Activated naive CD4-positive, alpha-beta T cell treated with Interleukin-2 at 50 U/mL for 16 hours (primary cell): ENCODE measurements at places on chromosomes 7 and 10.

DNA sequence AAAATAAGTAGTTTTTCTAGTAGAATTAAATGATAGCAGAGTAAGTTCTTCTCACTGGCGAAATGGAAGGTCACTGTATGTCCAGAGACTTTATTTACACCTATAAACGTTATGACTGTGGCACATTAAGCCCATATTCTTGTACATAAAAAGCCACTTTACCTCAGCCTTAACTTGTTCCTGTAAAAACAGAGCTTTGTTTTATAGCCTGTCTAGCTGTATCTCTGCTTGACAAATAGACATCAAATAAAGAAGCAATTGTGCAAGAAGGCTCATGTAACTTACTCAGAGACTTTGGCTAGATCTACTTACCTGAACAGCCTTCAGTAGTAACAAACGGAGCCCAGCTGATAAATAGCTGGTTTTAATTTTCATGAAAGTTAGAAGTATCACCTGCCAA, 324.1 kb upstream of the BMPER start:
- DNase-seq: no peak

DNA sequence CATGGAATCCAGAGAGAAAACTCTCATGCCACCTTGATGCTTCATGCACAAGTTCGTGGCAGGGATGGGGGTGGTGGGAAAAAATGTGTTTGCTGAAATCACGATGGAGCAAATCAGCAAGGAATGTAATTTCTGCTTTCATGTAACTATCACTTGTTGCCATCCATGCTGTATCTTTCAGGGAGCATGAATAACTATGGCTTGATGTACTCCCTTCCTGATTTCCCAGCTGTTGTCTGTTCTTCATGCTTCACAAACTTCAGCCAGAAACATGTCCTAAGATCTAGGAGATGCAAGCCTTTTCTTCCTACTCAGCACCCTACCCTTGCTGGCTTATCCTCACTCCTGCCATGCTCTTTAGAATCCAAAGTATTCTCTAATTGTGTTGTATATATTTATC, 64.0 kb downstream of the LRRC4 start:
- no peak for DNase-seq

DNA sequence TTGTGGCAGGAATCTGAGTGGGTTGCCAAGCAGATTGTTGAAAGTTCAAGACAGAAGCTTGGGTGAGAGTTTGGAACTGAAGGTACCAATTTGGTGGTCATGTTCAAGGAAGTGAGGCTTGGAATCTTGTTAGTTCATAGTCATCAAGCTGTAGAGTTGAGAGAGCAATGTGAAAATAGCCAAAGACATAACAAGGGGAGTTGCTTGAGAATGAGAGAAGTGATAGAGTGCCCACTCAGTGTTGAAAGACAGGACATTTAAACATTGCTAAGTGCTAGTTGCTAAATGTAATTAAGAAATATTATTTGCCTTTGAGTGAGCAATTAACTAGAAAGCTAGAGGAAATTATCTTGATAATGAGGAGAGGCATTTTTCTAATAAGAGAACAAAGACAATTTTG, 17.0 kb downstream of the ITGB8 start:
- no peak for DNase-seq

- no peak for DNase-seq
These were observed 189.2 kb upstream of the GLI3 start for GRCh38 chr7:42426163-42426562.

GRCh38 chr10:1498746-1499358, 238.5 kb downstream of the ADARB2 start:
- no peak for DNase-seq

GRCh38 chr7:138663725-138664710, 37.1 kb downstream of the SVOPL start:
- DNase-seq: no peak

- DNase-seq: no peak
These were observed 1169.9 kb downstream of the TYW1 start for GRCh38 chr7:68166525-68166924.

DNA sequence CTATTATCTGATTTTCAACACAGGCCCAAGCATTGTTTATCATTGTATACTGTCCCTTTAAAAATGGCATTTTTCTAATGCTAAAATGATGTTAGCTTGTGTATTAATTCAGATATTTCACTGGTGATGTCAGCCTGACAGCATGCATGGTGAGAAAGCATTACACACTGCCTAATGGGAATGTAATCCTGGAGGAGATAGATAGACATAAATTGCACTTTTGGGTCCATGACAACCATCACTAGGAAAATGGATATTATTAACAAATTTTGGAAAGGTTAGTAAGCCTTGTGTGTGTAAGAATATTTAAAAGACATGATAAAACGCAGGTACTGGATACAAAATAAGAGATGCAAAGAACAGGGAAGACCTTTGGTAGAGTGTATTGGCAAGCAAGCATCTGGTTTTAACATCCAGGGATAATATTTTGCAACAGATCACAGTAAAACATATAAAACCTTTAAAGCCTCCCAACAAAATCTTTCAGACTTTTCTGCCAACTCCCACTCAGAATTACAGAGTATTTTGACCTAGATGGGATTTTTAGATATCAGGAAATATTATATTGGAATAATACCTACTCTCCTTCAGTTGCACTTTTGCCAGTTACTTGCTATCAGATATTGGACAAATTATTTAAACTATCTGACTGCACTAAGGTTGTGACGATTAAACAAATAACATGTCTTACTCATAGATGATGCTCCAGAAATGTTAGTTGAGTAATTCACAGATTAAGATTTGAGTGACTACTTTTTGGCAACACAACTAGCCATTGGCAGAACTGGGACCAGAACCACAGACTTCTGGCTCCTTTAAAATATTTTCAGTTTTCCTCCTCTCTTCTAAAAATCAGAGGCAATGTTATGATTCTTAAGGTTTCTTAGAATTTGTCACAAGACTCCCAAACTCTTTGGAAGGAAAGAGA, 291.6 kb upstream of the SEMA3C start:
- no peak for DNase-seq
